ENCODE measurements at places on chromosomes 13 and 19.

DNA sequence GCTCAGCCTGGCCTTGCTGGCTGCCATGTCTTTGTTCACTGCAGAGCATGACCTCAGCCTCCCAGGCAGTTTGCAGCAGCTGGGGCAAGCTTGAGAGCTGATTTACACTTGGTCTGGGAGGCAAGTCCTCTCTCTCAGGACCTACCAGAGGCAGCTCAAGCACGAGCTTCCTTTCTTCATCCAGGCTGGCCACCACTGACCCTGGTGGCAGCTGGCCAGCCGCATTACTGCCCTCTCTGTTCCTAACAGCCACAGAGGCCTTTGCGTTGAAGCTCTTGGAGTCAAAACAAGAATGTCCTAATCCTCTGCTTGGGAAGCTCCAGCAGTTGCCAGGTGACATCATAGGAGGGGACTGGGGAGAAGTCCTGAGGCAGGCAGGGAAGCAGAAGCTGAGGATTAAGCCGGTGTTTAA lies 85.7 kb downstream of the NUFIP1 start:
- DNase-seq, result no peak

DNA sequence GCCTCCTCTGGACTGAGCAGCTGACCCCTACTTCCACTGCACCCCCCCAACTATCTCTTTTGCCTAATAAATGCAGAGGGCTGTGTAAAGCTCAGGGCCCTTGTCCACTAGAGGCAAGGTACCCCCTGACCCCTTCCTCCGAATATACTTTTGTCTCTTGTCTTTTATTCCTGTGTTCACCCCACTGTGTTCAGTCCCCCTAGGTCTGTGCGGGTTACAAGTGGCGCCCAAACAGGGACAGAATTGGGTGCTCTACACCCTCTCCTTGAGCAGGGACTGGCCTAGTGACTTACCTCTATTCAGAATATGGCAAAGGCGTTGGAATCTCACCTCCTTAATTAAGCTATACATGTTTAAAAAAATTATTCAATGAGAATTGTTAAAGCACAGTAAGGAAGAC lies 15.0 kb downstream of the ZNF350 start:
- DNase-seq, result no peak

DNA sequence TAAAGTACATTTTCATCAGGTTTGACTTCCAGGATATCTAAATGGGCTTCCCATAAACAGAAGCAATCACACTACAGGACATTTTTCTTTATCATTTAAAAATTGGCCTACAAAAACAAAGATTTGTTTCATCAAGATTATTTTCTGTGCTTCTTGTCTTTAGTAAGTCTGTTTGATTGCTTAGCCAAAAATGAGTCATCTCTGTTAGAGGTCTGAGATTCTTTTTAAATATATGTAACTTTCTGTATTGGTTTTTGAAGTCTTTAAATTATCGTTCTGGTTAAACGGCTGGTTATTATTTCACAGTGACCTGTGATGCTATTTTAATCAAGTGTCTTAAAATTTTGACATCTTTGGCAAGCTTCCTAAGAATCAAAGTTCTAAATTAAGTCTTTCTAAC lies 62.7 kb downstream of the SLITRK1 start:
- no peak for DNase-seq

GRCh38 chr13:44159633-44160279 lies 213.9 kb upstream of the SERP2 start:
- no peak for DNase-seq

DNA sequence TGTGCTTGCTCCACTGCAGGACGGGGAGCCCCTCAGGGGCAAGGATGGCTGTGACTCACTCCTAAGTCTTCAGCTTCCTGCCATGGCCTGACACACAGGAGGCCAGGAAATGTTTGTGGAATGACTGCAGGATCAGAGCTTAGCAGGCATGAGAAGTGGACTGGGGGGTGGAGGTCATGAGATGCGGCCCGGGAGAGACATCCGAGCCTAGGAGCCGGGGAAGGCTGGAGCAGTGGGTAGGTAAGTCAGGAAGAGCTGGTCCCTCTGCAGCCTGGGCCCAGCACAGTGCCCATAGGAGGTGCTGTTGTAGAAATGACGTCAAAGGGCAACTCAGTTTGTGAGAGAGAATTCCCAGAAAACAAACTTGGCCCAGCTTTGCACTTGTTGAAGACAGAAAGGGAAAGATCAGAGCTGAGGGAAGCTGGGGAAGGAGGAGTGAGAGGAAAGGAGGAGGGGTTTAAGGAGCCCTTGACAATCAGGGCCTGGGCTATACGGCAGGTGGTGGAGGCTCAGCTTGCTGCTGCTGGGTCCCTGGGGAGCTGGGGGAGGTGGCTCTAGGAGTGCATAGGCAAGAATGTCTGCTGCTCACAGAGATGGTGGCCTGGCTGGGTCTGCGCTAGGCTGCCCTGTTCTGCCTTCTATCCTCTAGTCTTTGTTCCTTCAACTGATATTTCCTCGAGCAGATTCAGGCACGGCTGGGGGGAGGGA lies 18.5 kb downstream of the POU2F2 start:
- no peak for DNase-seq

DNA sequence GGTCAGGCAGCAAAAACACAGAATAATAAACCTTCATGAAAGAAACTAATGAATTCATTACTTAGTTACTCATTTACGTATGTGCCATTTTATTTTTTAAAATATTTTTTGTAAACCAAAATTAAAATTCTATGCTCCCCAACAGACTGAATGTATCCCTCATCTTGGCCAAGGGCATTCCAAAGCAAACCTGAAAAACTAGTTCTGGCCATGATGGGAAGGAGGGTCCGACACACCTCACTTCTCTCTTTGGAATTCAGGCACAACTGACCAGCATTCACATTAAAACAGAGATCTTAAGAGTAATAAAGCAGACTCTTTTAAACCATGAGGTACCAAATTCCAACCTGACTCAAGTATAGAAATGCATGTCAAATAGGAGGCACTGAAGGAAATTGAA lies 1576.9 kb upstream of the SPRY2 start:
- DNase-seq, result no peak

- DNase-seq, result no peak
Measured at GRCh38 chr13:101941095-101941783, 460.6 kb downstream of the FGF14 start.
